ENCODE measurements at places on chromosomes 13 and 19. TPM values are rescaled to one million over a fixed set of nuclear protein-coding genes. Genes with fewer than 3 reads are reported as not detected.

- no peak for DNase-seq
Measured at GRCh38 chr13:105232439-105232838, 1303.0 kb downstream of the EFNB2 start.

GRCh38 chr13:44068169-44068568 is 188.5 kb downstream of the LACC1 start:
- no peak for DNase-seq

Gene LGI4
- 9.1 TPM for total RNA-seq

- DNase-seq = no peak
Measured at GRCh38 chr13:75437582-75438318, 44.2 kb downstream of the TBC1D4 start.

Gene C19orf67
- not detected for total RNA-seq

DNA sequence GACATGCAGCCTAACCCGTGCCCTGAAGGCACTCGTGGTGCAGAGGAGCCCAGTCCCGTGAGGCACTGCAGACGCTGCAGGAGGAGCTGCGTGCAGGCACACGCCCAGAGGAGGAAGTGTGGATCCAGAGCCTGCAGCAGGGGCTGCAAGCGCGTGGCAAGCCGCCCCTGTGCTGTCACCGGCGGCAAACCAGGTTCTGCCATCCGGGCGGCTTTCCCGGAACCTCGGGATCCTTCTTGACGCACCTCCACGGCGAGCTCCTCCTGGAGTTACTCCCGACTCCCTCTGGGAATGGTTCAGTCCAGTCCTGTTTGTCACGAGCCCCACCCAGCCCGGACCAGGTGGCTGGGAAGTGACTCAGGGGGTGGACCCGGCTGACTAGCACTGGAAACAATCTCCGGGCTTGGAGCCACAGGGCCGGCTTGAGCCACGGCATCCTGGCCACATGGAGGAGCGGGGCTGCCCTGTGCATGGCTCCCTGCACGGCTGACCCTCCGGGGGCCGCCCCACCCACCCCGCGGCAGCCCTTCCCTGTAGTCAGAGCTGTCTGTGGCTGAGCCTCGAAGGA is 10.2 kb downstream of the DPP9 start:
- DNase-seq = peak; percentile 95

Gene PALM3
- total RNA-seq = 0.74 TPM

- DNase-seq = no peak
Measured at GRCh38 chr19:15178629-15179308, 22.0 kb downstream of the NOTCH3 start.

DNA sequence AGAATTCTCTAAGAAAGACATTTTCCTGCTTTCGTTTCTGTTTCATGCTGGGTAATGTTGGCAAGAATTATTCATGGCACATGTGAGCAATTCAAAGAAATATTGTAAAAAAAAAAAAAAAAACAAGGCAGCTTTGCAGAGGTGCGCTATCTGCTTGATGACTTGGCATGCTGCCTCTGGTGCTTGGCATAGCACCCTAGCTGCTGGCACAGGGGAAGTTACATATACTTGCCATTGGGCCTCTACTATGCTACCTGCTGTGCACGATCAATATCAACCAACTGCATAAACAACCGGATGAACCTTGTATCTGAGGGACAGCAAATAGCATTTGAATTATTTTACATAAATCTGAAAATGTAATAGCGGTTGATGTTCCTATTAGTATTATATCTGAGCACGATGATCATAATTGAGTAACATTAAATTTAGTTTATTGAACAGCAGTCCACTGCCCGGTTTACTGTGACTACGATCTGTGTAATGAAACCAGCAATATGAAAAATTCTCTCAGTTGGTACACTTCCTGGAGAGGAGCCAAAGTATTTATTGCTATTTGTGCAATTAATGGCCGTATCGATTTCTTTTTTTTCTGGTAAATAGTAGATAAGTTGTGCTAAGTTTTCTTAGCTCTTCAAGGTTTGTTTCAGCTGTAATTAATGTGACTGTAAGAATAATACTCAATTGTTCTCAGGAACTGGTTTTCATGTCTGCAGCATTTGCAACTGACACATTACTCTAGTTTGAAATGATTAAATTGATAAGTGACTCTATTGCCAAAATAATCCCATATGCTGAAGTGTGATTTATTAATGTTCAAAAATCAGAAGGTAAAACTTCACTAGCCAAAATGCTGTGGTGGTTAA is 717.3 kb downstream of the DACH1 start:
- no peak for DNase-seq

Gene GZMM
- 0.74 TPM for total RNA-seq

Gene RTBDN
- total RNA-seq = not detected

DNA sequence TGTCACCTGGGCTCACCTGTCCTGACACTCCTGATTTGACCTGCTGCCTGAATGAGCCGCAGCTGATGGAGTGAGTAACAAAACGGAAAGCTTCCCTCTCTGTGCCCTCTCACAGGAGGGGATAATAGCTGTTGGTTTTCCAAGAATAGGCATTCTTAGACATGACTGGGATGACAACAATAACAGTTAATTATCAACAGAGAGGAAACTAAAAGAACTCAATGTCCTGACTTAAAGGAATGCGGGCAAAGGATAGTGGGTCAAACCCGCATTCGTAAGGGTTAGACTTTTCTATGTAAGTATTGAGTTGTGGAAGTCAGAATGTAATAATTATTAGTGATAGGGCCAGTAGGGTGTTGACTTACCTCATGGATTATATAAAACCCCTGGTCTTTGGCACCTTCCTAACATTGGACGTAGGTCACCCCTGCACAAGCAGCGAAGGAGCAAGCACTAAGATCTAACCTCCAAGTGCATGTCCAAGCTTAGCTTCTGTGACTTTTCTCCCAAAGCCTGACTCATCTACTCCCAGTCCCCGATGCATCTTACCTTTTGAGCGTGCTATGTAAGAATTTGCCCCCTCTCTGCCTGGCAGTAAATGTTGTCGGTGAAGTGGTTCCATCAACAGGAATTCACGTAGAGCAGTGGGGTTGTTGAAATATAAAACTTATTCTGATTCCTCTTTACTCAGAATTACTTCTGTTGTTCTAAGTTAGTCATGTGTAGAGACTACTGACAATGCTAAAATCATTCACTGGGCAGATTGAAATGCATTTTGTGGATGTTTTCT is 442.3 kb downstream of the FGF9 start:
- DNase-seq = no peak

- peak; percentile 87 for DNase-seq
Measured at GRCh38 chr13:113862931-113863523, 849 bp downstream of the GAS6 start.

Gene NOVA2
- 8.0 TPM for total RNA-seq

DNA sequence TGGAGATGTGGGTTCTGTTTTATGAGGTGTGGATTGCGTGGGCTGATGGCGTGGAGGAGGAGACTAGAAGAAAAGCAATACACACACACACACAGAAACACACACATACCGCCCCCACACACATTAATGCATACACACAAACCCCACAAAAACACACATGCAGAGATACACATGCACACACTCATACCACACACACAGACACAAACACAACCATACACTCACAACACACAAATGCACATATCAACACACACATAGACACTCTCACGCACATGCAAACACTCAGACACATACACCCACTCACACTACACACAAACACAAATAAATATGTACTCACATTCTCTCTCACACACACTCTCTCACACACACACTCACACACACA is 75.7 kb upstream of the UBL3 start:
- DNase-seq = no peak

All from posterior vena cava (tissue), 2 donors.